Muscle of back (tissue), 13 donors: ENCODE measurements at places on chromosomes 3 and 15. TPM values are rescaled to one million over a fixed set of nuclear protein-coding genes. Genes with fewer than 3 reads are reported as not detected.

DNA sequence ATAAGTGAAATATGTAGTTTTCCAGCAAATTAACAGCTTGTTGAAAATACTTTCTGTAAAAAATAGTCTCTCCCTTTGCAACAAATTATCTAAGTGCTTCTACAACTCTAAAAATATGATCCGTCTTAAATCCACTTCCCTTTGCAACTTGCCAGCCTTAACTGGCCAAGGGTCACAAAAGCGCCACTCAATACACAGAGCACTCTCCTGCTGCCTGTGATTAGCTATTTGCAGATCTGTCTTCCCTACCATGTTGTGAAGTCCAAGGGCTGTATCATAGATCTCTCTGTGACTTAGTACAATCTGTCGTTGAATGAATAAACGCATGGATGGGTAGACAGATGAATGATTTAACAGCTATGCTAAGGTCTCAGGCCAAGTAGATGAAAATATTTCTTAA is 76.2 kb downstream of the ITGB5 start:
- DNase-seq: no peak

DNA sequence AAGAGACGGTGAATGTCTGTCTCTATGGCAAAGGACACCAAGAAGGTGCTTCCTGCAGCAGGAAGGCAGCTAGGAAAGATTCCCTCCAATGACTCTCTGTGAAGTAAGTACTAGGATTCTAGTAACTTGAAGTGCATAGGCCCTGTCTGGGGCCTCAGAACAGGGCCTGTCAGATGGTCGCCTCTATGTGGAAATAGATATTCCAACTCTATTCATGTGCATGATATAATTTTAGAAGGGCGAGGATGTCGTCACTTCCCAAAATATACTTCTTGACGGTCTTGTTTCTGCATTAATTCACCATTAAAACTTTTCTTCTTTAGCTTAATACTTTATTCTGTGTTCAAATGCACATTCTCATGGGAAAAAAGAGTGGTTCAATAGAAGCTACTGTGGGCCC is 167.0 kb downstream of the TLE3 start:
- peak; percentile 10 for DNase-seq

- DNase-seq: no peak
Observed at GRCh38 chr3:40951636-40952035, 247.7 kb upstream of the CTNNB1 start.

- no peak for DNase-seq
Observed at GRCh38 chr3:54533856-54534255, 394.0 kb downstream of the LRTM1 start.

- DNase-seq: no peak
Observed at GRCh38 chr15:48985516-48985915, 21.8 kb upstream of the SHC4 start.

DNA sequence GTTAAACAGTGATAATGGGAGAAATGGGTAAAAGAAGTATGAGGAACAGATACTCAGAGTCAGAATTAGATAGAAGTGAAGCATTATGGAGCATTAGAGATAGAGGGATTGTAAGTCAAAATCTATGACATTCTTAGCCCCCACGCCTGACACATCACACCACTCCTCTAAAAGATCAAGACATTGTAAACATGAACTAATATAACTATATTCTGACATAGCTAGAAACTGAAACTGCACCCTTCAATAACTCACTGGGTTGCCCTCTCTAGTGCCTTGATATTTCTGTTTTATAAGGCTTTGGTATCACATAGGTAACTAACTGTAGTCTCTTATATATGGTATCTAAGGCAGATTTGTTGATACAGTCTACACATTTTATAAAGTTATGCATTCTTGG is 684.3 kb upstream of the DPPA4 start:
- DNase-seq: no peak

Gene LYZL4
- polyA plus RNA-seq: not detected

Gene SLC27A2
- 0.29 TPM for polyA plus RNA-seq
